ENCODE measurements at places on chromosomes 13 and 19. TPM values are rescaled to one million over a fixed set of nuclear protein-coding genes. Genes with fewer than 3 reads are reported as not detected.

DNA sequence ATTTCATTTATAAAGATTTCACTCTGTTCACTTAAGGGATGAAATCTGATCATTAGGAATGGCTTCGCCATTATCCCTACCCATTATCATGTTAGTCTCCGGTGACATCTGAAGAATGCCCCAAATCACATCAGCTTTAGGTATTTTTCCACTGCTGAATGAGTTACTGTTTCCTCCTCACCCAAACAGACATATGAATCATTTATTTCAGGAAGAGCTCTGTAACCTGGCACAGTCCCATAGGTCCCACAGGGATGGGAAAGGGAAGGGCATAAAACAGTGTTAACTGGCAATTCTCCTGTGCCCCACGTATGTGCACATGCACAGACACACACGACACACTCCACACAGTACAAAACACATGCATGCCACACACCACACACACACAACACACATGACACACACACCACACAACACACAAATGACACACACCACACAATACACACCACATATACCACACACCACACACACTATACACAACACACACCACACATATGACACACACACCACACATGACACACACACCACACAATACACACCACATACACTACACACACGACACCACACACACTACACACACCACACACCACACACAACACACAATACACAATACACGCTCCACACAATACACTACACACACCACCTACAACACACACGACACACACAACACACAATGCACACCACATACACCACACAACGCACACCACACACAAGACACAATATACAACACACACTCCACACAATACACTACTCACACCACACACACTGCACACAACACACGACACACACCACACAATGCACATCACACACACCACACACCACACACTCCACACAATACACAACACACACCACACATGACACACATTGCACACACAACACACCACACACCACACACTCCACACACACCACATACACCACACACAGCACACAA, 15.4 kb downstream of the TMEM255B start:
- DNase-seq, result peak; percentile 17

DNA sequence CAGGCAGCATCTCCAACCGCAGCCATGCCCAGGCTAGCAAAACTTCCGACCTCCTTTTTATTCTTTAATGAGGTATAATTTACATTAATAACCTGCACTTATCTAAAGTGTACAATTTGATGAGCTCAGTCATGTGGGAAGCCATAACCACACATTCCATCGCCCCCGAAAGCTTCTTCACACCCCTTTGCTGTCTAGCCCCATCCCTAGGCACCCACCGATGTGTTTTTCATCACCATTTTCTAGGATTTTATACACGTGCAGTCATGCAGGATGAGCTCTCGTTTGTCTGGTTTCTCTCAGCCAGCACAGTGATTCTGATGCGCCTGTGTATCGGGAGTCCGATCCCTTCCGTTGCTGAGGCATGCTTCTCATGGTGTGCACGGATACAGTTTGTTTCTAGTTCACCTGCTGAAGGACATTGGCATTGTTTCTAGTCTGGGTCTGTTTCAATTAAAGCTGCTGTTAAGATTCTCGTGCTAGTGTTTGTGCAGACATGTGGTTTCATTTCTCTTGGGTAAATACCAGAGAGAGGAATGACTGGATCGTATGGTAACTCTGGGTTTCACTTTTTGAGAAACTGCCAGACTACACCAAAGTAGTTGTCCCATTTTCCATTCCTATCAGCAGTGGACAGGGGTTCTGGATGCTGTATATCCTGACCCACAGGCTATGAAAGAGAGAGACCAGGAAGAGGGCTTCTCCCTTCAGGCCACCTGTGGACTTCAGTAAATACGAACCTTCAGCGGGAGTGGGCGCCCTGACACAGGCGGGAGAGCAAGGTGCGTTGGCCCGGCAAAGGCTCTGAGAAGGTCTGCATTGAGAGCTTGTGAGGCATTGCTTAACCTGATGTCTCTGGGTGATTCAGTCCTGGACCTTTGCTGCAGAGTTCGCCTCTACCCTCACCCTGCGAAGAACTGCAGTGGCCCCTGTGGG, 4.9 kb downstream of the AP1M1 start:
- no peak for DNase-seq

The RCBTB1 gene
- total RNA-seq, result 8.4 TPM

DNA sequence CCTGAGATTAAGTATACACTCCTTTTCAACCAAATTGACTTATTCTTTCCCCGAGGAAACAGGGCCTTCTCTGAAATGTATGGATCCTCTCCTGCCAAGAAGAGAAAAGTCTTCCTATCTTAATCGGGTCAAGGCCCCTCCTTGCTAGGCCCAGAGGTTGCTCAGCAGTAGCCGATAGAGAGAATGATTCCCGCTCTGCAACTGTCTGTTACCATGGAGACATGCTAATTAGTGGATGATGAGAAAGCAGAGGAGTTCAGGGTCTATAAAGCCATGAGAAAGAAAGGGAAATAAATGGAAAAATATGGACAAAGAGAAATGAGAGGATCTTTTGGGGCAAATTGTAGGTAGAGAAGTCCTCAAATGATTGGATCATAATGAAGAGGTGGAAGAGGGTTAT, 103.5 kb downstream of the POU4F1 start:
- no peak for DNase-seq

- peak; percentile 61 for DNase-seq
Measured at GRCh38 chr13:30743319-30744055, 8.1 kb downstream of the ALOX5AP start.

DNA sequence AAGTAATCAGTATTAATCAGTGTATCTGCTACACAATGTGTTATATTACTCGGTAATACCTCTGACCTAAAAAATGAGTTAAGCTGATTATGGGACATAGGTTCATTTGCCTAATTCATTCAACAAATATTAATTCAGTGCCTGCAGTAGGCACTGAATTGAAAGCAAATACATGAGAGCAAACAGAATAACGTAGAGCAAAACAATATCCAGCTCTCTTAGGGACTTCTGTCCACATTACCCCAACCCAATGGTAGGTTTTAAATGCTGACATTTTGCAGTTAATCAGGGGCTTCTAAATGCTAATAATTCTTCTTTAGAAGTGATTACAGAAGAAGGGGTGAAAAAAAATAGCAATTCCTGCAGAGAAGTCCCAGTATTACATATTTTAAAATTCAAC, 4.9 kb downstream of the RCBTB2 start:
- no peak for DNase-seq

- DNase-seq, result no peak
Measured at GRCh38 chr19:6458695-6459261, 814 bp downstream of the SLC25A23 start.

The SPRED3 gene
- 0.44 TPM for total RNA-seq

DNA sequence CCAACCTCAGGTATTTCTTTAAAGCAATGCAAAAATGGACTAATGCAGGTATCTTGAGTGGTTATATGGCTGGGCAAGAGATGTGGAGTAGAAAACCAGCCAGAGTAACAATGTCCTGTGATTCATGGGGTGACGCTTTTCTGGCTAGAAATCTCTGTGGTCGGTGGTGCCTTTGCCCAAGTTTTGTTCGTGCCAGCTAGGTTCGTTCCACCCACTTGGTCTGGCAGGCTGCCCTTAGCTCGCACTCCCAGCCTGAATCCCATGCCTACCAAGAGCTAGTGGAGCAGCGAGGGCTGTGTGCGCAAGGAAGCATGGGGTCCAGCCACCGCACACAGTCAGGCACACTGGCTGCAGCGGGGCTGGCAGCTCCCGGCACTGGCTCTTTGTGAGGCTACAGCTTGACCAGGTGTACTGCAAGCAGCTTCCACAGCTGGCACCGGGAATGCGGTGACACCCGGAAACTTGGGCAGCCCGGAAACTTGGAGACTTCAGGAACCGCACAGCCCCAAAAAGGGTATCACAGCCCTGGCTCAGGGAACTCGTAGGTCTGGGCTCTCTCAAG, 349.6 kb upstream of the PCDH20 start:
- no peak for DNase-seq

DNA sequence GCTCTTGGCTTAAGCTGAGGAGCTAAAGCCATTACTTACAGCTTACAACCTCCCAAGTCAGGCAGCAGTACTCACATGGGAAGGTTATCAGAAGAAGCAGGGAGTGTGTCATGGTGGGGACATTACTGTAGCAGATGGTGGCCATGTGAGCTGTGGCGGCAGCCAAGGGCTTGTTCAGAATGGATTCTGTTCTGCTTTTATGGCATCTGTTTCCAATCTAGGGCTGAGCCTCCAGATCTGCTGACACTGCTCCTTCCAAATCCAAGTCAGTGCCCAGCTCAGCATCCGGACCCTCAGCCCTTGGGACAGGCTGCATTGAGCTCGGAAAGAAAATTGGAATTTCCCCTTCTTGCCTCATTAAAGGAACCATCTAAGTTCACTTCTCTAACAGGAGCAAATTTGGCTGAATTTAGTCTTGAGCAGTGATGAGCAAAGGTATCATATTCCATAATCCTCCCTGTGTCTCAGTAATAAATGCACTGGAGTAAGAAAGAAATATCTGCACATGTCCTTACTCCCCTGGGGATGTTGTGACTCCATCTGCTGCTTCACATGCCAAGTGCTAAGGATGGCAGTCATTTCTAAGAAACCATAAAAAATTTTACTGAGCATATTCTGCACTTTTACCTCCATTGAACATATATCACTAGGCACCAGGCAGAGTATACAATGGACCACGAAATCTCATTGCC, 73.9 kb downstream of the KCTD12 start:
- no peak for DNase-seq

The PROZ gene
- total RNA-seq, result not detected

- DNase-seq, result no peak
Measured at GRCh38 chr13:99290894-99291293, 16.3 kb downstream of the GPR183 start.

GRCh38 chr13:53004573-53004972, 24.0 kb upstream of the OLFM4 start:
- no peak for DNase-seq

DNA sequence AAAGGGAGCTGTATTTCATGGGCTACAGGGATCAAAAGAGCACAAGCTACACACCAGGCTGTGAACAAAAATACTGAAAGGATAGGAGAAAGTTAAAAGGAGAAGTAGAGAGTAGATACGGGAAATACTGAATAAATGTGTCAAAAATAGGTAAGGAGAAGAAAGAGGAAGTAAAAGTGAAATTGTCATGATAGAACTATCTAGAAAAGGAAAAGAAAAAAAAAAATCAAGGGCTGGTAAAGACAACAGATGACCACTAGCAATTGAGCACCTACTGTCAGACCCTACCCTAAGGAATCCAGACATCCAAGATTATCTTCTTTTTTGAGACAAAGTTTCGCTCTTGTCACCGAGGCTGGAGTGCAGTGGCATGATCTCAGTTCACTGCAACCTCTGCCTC, 4.8 kb downstream of the RUBCNL start:
- no peak for DNase-seq

DNA sequence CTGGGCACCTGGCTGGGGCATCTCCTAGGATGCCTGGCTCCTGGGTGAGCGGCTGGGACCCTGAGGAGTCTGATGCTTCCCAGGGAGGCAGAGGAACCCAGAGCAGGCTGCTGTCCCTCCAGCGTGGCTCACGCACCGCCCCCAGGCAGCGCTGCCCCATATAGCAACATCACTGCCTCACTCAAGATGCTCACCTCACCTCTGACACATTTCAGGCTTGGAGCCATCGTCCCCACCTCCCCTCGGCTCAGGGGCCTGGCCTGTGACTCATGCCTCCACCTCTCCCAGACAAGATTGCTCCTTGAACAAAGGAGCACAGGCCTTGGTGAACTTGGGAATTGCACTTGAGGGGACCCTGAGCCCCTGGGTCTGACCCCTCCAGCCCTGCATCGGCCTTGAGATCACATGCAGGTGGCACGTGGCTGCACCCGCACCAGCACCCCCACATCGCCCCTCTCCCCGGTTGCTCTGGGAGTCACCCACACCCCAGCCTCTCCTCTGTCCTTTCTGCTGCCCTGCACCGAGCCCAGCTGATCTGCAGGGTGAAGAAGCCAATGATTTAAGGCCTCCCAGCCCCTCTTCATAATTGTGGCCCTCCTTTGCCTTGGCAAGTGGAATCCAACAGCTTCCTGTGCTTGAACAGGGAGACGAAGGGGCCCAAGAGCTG, 11.2 kb downstream of the CEBPA start:
- DNase-seq, result no peak

The DNM2 gene
- total RNA-seq, result 121 TPM

The LCP1 gene
- 325 TPM for total RNA-seq

DNA sequence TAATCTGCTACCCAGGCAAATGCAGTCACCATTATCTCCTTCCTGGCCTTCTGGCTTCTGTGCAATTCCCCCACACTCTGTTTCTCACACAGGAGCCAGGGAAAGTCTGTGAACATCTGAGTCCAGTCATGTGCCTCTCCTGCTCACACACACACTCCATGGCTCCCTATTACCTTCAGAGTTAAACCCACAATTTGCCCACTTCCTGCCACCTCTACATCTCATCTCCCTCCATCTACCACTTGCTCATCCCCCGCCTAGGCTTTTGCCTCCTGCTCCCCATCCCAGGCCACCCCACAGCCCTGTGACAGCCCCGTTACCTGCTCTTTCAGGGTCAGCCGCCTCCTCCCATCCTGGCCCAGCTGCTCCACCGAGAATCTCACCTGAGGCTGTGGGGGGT, 13.5 kb downstream of the IL12RB1 start:
- no peak for DNase-seq

The XRCC1 gene
- total RNA-seq, result 16.6 TPM

The ANKRD24 gene
- 1.1 TPM for total RNA-seq

DNA sequence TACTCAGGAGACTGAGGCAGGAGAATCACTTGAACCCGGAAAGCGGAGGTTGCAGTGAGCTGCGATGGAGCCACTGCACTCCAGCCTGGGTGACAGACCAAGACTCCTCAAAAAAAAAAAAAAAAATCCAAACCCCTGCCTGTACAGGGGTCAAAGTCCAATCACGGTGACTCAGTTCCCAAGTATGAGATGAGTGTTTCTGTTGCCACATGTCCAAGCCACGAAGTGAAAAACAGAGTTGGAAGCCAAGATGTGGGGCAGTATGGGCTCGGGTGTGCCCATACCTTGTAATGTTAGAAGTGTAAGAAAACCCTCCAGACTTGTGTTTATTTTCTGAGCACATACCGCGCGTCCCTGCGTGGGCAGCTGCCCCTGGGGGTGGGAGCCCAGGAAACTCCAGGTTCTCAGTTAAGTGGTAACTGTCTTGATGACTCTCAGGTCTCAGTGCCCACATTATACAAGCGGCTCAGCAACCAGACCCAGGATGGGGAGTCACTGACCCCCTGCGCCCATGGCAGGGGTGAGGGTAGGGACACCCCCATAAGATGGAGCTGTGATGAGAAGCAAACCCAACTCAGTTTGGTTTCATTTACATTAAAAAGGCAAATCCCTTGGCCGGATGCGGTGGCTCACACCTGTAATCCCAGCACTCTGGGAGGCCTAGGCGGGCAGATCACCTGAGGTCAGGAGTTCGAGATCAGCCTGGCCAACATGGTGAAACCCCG, 1.2 kb upstream of the GPX4 start:
- no peak for DNase-seq

- peak; percentile 57 for DNase-seq
Measured at GRCh38 chr13:27375686-27376326, 48.6 kb upstream of the GTF3A start.

Data from omental fat pad (tissue), 4 donors.